ENCODE measurements at places on chromosomes 3 and 15.

DNA sequence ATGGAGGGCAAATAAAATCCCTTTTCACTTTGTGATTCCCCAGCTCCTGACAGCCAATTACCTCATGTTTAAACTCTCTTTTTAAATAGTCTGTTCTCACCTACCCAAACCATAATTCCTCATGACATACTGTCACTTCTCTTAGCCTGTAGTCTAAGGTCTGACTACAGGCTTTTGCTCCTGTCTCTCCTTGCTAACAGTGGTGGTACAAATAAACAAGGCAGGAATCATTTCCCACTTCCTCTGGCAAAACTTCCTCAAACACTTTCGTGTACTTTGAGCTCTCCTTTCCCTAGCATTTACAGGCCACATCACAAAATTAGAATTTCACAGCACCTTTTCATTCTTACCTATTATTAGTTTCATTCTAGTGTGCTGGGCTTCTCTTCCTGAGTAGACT lies 51.8 kb downstream of the ATP8B4 start:
- no peak overlapping the region for H3K27ac ChIP-seq
- H3K36me3 ChIP-seq = no peaks in the 10 kb centered on the region
- no peak for DNase-seq
- H3K4me1 ChIP-seq = no peaks in the 10 kb centered on the region

- no peak for DNase-seq
- H3K4me3 ChIP-seq = no peak overlapping the region
- H3K27me3 ChIP-seq = no peaks in the 10 kb centered on the region
- H3K27ac ChIP-seq = no peak overlapping the region
- no peaks in the 10 kb centered on the region for H3K36me3 ChIP-seq
- H3K4me1 ChIP-seq = peaks cover 9% of the 10 kb centered on the region
Measured at GRCh38 chr3:179083977-179084376, 12.4 kb upstream of the ZMAT3 start.

GRCh38 chr15:36218322-36218721 lies 361.1 kb upstream of the CDIN1 start:
- no peak for DNase-seq
- no peak overlapping the region for H3K27ac ChIP-seq
- H3K36me3 ChIP-seq = no peaks in the 10 kb centered on the region

DNA sequence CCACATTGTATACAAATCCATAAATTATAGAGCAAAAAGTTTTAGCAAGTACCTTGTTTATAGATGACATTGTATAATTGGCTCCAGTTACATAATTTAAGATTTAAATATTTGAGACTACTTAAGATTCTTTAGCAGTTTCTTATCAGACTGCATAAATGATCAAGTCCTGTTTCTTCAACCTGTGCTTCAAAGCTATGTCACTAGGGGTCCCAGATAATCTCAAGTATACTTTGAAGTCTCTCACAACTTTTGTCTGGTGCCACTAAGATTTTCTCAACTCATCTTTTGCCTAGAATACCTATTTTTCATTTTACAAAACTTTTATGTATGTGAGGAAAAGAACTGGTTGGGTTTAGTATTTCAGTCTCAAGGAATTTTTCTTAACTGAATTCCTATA lies 205.5 kb downstream of the STAG1 start:
- H3K36me3 ChIP-seq = no peaks in the 10 kb centered on the region
- H3K4me1 ChIP-seq = no peaks in the 10 kb centered on the region
- H3K27ac ChIP-seq = no peak overlapping the region
- H3K4me3 ChIP-seq = no peak overlapping the region
